ENCODE measurements at places on chromosomes 1 and 21.

DNA sequence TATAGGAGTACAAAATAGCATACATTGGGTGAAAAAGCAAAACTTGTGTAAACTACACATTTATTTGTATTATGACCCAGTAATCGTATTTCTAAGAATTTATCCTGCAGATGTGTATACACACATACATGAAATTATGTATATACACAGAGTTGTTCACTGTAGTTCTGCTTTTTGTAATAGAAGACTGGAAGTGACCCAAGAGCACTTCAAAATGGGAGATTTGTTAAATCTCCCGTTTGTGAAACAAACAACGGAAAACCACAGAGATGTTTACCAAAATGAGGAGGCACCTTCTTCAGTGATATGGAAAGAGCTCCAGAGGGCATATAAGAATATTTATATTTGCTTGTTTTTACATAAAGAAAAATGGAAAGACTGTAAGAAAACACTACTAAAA lies 18.0 kb upstream of the MNDA start:
- no peak for DNase-seq

- no peak for DNase-seq
These were observed 39.9 kb downstream of the ACP6 start for GRCh38 chr1:147630447-147630846.

- no peak for DNase-seq
These were observed 123.6 kb upstream of the RUNX3 start for GRCh38 chr1:25053576-25054250.

DNA sequence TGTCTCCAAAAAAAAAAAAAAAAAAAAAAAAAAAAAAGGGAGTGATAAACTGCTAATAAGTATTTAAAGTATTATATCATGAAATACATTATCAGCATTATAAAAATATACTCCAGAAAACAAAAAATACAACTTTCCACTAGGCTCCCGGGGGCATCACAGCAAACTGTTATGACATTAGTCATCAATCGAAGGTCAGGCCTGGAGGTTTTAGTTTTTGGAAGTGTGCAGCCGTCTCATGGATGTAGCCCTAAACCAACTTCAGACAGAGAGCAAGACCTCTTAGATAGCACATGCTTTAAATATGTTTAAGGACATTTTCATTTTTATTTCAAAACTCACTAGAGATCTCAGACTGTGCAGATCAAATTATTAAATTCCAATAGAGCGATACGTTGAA lies 106.3 kb downstream of the RERE start:
- no peak for DNase-seq

DNA sequence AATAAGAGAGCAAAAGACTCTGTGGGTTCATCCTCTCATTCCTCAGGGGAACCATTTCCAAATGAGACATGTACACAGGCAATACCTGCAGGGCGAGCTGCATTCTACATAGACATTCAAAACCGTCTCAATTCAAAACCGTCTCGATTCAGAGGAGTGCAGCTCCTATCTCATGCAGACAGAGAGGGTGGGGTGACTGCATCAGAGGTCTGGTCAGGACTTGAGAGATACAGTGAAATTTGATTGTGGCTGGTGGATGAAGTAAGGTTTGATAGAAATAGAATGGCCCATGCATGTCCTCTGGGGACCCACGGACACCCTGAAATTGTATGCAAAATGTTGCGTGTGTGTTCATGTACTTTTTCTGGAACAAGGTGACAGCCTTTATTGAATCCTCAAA lies 27.3 kb downstream of the TEX35 start:
- DNase-seq: no peak

GRCh38 chr1:93728480-93729131 lies 47.0 kb upstream of the BCAR3 start:
- no peak for DNase-seq

- no peak for DNase-seq
These were observed 730 bp downstream of the OLIG1 start for GRCh38 chr21:33070744-33070997.

DNA sequence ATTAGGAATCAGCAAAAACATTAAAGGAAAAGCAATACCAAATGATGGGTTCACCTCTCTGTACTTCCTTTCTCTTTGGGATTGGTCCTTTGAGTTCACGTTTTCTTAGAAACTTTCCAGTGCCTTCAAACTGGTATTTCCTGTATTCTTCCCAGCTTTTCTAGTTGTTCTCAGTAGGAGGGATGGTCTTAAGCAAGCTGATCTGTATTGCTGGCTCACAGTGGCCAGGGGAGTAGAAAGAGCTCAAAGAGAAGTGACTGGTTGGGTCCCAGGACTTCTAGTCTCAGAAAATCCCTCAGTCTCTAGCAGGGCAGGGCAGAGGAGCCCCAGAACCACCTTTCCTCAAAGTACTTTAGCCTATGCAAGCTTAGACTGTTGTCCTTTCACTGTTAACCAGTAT lies 10.1 kb upstream of the USP24 start:
- no peak for DNase-seq

DNA sequence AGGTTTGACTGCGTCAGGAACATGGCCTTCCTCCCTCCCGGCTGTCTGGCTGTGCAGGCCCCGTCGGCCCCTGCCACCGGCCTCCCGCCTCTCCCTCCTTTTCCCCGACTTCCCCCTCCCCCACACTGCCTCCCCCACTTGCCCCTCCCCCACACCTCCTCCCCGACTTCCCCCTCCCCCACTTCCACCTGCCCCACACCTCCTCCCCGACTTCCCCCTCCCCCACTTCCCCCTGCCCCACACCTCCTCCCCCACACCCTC lies 52.6 kb downstream of the SLC19A1 start:
- no peak for DNase-seq

GRCh38 chr1:25128121-25128621 lies 104.1 kb downstream of the SYF2 start:
- no peak for DNase-seq

DNA sequence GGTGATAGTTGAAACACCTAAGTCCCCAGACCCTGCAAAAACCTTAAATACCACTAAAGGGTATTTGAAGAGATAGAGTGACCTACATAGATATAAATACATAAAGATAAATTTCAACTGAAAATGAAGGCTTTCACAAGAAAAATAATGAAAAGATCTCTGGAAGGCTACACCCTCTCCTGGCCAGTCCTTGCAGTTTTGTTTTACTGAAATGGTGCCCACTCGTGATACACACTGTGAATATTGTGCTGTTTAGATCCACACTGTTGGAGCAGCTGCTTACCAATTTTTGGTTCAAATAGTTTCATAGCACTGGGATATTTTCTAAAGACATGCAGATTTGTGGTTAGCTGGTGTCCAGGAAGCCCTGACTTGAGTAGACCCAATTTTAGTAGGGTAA lies 31.5 kb upstream of the RNF187 start:
- no peak for DNase-seq

- no peak for DNase-seq
These were observed 28.1 kb downstream of the ANGPTL3 start for GRCh38 chr1:62625415-62625814.

- DNase-seq: no peak
These were observed 132.0 kb downstream of the DHRS3 start for GRCh38 chr1:12486059-12486341.

GRCh38 chr21:31459457-31459856 lies 115.4 kb upstream of the TIAM1 start:
- DNase-seq: no peak

GRCh38 chr1:169588785-169589485 lies 2.7 kb upstream of the F5 start:
- no peak for DNase-seq

GRCh38 chr1:13510499-13510898 lies 3.3 kb downstream of the LRRC38 start:
- no peak for DNase-seq

DNA sequence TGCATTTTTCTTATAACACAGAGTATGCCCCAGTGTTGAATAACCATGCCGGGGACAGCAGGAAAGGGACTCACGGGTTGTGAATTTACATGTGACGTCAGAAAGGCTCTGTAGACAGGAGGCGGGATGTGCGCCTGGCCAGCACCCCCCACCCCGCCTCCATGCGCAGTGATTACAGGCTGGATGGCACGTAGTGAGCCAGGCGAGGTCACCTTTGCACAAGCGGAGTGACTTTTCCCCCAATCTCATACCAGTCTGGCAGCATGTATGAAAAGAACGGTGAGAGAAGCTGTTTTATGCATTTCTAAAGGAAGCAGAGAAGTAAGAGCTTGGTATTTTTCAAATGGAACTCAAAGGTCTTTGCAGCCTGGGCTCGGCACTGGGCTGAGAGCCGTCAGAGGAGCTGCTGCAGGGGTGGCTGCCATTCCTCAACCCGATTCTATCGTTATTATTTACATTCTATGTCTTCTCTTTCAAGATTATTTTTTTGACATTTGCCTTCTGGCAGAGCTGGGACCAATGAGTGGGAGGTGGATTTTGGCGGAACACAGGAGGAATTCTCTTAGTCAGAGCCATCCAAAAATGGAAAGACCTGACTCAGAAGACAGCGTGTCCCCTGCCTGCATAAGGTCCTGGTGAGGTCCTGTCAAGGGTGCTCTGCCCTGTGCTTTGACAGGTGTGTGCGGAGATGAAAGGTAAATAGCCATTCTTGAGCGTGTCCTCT lies 115.6 kb upstream of the SLC45A1 start:
- no peak for DNase-seq

DNA sequence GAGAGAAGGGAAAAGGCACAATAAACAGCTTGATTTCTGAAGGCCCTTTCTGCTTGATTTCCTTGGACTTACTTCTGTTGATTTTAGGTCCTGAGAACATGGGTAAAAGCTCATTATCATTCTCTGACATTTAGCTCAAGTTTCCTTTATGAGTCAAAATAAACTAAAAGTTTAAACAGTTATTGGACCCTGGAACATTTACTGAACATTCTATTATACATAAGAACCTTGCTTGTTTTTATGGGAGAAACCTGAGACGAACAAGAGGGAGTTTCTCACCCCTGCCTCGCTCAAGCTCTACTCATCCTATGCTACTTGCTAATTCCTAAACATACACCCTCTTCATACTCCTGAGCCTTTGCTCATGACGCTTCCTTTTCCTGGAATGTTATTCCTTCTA lies 538.3 kb upstream of the PKN2 start:
- DNase-seq: no peak

GRCh38 chr1:155979597-155980343 lies 1.4 kb upstream of the ARHGEF2 start:
- no peak for DNase-seq

DNA sequence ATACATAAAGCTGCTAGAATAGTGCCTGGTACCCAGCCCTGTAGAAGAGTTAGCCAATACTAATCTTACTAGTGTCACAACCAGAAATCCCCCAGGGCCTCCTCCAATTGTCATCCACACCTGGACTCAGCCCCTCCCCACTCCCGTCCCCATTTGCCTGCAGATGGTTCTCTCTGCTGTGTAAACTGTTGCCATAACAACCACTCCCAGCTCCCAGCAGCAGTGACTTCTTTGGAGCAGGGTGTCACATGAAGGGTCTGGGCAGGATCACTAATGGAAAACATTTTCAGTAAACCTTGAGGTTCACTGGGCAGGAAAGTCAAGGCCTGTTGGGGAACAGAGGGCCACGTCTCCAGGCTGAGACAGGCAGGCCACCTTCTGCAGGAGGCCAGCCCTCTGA lies 126.0 kb upstream of the IPO9 start:
- peak; percentile 94 for DNase-seq

DNA sequence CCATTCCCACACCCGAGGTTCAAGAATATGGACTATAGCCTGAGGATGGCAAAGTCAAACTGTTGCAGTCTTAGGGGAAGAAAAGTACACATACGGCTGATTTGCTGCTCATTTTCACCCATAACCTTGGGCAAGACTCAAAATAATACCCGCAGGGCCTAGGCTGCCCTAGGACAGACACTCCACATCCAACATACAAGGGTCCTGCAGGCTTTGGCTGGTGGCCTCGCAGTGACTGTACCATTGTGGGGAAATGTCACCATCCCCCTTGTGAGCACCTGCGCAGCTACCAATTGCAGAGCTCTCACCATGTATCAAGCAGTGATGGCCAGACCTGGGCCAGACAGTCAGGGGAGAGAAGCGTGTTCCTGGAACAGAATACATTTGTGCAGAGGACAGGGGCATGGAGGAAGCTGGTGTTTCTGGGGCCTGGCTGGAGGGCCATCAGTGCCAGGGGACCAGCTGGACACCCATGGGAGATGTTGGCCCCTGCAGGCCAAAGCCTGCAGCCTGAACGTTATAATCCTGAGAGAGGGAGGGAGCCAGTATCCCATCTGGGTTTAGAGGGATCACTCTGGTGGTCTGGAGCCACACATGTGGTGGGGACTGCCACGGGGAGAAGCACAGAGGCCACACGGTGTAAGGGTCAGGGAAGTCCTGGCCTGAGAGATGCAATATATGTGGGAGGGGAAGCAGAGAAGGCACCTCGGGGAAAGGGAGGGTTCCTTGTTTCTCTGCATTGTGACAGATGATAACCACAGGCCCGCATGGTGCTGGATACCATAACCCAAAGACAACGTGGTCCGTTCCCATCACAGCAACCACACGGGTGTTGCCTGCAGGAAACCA lies 101.2 kb downstream of the GLIS1 start:
- DNase-seq: no peak

DNA sequence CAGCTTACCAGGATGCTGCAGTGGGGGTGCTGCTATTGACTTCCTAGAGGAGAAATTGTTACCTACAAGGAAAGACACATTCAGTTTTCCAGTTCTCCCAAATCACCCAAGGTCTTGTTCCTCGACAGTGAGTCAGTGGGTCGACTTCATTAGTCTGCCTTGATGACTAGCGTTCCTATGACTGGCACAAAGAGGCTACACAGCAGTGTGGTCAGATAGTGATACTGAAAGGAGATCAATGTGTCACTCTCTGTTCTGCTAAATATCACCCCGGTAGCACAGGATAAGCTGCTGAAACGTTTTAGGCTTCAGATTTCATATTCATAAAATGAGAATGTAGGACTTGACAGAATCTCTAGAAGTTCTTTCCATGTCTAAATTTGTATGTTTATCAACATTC lies 357.4 kb downstream of the LMX1A start:
- DNase-seq: no peak

Data from NCI-H774 (cell line).